ENCODE measurements at places on chromosomes 5 and 9.

DNA sequence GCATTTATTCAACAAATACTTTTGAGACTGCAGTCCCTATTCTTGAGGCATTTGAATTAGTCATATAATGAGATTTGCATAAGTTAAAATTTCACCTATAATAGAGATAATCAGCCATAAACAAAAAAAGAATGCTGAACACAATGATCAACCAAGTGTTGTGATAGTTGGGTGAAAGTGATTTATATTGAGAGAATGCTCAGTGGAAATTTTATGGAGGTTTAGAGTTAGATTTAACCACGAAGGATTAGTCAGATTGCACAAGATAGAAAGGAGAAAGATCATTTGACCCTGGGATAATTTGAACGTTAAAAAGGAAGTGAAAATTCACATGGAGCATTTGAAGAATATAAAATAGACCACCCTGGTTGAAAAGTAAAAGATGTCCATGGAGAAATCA, 356.2 kb downstream of the NPR3 start:
- no peak for DNase-seq

- DNase-seq: peak; percentile 91
Observed at GRCh38 chr5:76807296-76807695, 11.5 kb upstream of the F2RL1 start.

GRCh38 chr5:10354048-10354872, 765 bp downstream of the MARCHF6 start:
- DNase-seq: no peak

DNA sequence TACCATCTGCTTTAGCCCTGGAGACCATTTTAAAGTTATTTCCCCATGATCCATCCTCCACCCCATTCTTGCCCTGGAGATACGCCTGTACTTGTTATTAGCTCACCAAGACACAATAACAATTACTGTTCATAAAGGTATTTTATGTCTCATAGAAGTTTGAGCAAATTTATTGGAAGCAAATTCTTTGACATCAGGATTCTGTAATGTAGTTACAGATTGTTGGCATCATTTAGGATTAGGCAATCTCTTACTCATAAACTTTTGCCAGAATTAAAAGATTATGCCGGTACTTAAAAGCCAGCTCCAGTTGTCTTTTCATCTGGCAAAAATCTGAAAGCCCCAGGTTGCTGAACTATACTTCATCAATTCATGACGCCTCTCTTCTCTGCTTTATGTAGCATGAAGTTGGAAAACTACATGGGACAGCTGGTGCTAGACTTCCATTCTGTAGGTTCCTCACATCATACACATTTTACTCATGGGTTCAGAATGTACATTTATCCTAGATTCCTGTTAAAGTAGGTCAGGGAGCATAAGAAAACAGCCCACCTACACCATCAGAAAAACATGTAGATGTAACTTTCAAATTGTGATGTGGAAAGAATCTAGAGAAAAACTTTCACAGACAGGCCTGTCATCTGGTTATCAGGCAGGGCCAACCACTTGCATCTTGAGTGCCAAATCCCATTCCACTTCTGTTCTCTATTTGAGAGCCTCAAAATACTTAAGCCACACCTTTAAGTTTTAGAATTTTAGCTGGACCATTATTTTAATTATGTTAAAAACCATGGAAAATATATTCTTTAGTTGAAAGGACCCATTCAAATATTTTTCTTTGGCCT, 14.0 kb downstream of the ATP10B start:
- no peak for DNase-seq

- no peak for DNase-seq
Observed at GRCh38 chr9:92941861-92942260, 5.5 kb upstream of the FGD3 start.

GRCh38 chr9:40927851-40928802, 200.4 kb downstream of the FOXD4L6 start:
- DNase-seq: no peak

DNA sequence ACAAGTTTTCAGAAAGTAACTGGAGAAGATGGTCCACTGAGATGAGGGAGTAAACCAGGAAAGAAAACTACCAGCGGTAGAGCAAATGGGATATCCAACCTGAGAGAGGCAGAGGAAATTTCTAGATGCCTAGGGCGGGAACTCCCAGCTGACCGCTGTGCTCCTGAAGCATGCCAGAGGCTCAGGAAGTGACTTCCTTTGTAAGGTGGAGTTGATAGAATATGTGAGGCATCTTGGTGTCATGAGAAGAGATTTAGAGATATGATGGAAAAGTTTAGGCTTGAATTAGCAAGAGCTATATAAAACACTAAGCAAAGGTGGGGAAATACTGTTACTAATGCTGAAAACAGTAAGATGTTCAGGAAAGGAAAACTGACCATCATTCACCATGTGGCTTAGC, 124.1 kb downstream of the C9orf152 start:
- DNase-seq: no peak

- peak; percentile 51 for DNase-seq
Observed at GRCh38 chr9:77375956-77376532, 198.7 kb downstream of the VPS13A start.
